ENCODE measurements at places on chromosomes 4 and X.

GRCh38 chr4:123304151-123304964, 92.2 kb upstream of the SPRY1 start:
- no peak for DNase-seq

- DNase-seq, result no peak
Observed at GRCh38 chr4:125541836-125542385, 227.2 kb downstream of the FAT4 start.

DNA sequence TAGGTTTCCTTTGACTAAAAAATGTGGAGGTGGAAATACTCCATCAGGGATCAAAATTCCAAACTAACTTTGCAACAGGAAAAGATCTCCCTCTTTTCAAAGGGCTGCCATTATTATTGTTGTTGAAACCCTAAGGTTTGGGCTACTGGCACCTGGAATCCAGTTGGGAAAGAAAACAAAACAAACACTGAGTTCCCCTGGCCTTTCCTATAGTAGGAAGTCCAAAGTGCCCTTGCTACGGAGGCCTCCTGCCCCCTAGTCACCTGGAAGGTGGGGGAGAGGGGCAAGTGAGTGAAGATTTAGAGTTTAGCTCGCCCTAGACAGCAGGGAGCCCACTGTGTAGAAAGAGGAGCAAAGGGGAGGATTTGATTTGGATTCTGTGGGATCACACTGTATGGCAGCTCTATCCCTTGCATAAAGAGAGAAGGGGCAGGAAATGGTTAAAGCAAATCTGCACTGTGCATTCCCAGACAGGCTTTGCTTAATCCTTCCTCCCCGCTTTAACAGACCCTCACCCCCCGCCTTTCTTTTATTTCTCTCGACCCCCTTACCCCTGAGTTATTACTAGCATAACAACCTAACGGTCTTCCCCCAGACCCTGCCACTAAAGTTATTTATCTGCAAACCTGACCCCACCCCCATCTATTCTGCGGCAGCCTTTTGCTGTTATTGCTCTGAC, 627 bp upstream of the FAT4 start:
- no peak for DNase-seq

DNA sequence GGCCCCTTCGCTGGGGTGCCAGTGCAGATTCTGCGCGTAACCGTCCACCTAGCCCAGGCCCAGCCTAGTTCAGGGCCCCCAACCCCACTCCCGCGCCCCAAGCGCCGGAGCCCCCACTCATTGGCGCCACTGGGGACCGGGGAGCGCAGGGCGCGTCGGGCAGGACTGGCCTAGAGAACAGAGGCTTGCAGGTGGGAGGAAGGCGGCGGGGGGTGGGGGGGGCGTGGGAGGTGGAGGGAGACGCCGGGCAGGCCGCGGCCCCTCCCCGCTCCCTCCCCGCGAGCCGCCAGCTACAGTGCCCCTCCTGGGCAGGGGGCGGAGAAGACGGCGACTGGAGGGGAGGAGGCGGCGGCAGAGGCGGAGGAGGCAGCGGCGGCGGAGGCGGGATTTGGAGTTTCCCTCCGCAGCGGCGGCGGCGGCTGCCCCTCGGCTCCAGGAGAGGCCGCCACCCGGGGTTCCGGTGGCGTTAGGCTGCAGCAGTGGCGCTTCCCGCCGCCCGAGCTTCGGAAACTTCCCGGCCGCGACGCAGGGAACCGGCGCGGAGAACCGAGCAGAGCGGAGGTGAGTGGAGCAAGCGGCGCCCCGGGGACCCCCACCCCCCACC, 4.8 kb upstream of the DUSP9 start:
- no peak for DNase-seq

- DNase-seq, result no peak
Observed at GRCh38 chr4:63728480-63729177, 680.6 kb downstream of the TECRL start.

GRCh38 chr4:28811025-28811424, 1909.1 kb upstream of the PCDH7 start:
- no peak for DNase-seq

GRCh38 chrX:281166-281999, at the start of gene PLCXD1:
Gene PLCXD1, plus strand, starts transcription at chrX:281381. Its CDS starts 2,807 bp downstream, at chrX:284188.
- no peak for DNase-seq

- no peak for DNase-seq
Observed at GRCh38 chr4:123832173-123833026, 435.8 kb downstream of the SPRY1 start.

GRCh38 chr4:164904336-164904735, 27.4 kb downstream of the APELA start:
- no peak for DNase-seq

Measured in activated CD8-positive, alpha-beta memory T cell treated with anti-CD3 and anti-CD28 coated beads, Interleukin-2, amount 50 U/mL, for 4 hours (primary cell).